ENCODE measurements at places on chromosomes 13 and 19.
A peak's percentile ranks its signal among the peaks of the same experiment; 100 is the strongest.

DNA sequence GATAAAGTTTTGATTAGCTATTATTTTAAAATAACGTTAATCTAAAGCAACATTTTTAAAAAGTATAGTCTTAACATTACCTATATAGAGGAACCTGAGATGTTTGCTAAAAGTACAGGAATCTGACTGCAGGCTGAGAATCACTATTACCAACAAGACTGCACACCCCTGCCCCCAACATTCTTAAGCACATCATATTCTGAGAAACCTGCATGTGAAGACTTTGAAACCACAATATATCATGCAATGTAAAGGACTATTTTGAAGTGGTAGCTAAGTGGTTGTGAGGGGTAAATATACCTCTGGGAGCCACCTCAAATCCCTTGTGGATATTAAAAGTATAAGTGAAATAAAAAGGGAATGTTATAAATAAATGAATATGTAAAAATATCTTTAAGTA is 119.0 kb upstream of the KLF12 start:
- DNase-seq: no peak

- DNase-seq: no peak
These were observed 46.0 kb downstream of the C13orf46 start for GRCh38 chr13:113927661-113928581.

- no peak for DNase-seq
These were observed 40.3 kb downstream of the LYL1 start for GRCh38 chr19:13062317-13062716.

DNA sequence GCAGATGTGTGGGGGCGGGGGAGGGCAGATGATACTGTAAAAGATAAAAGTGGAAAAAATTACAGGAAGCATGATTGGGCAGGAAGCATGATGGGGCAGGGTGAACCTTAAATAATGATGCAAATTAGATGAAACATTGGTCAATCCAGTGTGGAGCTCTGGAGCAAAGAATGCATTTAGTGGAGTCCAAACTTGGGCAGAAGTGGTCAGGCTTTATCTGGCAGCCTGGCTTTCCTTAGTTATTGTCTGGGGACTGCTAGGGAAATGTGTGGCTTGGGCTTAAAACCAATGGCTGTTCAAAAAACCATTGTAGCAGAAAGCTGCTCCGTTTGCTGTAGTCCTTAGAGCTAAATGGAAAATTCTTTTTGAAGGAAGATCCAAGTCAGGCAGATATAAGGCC is 1077.3 kb upstream of the MIR17HG start:
- DNase-seq: no peak

- DNase-seq: no peak
These were observed 420 bp downstream of the ECH1 start for GRCh38 chr19:38831142-38831605.

- no peak for DNase-seq
These were observed 13.3 kb downstream of the CD70 start for GRCh38 chr19:6577476-6578125.

DNA sequence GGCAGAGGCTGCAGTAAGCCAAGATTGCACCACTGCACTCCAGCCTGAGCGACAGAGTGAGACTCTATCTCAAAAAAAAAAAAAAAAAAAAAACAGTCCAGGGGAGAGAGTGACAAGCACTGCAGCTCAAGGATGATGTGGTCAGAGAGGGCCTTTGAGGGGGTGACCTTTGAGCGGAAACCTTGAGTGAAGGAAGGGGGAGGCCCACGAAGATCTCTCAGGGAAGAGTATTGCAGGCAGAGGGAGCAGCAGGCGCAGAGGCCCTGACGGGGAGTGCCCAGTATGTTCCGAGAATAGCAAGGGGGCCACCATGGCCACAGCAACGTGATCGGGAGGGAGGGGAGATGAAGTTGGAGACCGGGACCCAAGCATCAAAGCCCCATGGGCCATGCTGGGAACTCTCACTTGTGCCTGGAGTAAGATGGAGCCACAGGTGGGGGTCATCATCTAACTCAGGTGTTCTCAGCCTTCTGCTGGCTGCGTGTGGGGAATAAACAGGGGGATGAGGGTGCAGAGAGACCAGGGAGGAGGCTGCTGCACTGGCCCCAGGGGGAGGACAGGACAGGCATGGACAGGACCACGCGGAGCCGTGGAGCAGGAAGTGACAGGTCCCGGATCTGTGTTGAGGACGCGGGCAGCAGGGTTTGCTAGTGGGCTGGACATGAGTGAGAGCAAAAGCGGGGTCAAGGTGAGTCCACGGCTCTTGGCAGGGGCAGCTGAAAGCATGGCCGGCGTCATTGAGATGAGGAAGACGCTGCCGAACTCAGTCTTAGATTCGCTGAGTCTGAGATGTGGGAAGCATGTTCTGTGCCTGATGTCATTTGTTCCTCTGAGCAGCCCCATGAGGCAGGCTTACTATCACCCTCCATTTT is 60.4 kb downstream of the DPF1 start:
- no peak for DNase-seq

DNA sequence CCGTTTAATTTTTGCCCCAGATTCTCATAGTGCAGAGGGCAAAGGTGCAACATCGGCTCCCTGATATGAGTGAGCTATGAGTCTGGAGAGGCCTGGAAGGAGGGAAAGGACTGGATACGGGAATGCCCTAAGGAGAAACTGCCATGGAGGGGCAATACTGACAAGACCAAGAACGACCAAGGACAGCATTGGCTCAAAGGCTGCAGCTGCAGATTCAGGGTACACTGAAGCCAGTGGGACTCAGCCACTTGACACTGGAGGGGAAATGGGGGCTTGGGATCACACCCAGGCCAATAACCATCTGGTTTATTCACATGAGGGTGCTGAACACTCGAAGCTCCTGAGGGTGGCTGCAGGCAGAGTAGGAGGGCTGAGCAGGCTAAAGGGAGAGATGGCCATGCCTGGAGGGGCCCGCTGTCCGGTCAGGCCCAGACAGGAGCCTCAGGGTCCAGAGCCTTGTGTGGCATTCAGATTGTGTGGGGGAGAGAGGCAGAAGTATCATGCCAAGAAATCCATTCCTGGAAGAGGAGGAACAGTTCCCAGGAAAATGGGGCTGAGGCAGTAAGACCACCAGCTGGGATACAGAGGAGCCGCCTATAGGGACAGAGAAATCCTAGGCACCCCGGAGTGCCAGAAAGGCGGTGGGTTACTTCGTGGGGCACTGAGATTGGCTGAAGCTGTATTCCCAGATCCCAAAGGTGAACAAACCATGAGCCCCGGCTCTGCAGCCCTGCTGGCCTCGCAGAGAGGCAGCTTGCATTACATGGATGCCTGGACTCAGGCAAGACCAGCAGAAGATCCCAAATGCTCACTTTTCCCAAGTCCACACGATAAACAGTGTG is 20.7 kb downstream of the COL4A1 start:
- DNase-seq: no peak

DNA sequence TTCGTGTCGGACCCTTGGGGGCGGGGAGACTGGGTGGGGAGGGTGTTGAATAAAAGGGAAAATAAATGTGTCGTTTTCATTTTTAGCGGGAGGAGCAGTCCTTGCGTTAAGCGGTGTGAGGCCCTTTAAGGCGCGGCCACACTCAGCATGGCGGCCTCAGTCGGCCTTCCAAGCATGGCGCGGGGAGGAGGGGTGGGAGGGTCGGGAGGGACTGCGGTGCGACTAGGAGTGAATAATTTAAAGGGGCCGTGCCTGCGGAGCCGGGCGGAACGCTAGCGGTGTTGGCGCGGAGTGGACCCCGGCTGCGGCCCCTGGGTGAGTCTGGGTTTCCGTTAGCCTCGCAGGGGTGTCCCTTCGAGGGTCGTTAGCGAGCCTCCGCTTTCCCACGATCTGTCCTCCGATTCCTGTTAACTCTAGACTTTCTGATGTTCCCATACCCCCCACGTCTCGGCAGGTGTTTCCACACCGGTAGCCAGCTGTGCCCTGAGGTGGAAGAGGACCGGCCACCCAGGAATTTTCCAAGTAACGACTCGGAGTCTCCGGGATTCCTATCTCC is 1.5 kb upstream of the PNPLA6 start:
- peak; percentile 97 for DNase-seq

GRCh38 chr19:14411161-14411937 is 7.8 kb downstream of the DDX39A start:
- no peak for DNase-seq

Measured in GM12892 (cell line).